Activated naive CD4-positive, alpha-beta T cell treated with anti-CD3 and anti-CD28 coated beads for 36 hours (primary cell): ENCODE measurements at places on chromosomes 7 and 10.

- no peak for DNase-seq
- H3K4me3 ChIP-seq: no peak overlapping the region
- H3K36me3 ChIP-seq: peaks cover 17% of the 10 kb centered on the region
- no peak overlapping the region for H3K27ac ChIP-seq
- H3K4me1 ChIP-seq: peaks cover 20% of the 10 kb centered on the region
Observed at GRCh38 chr7:1884583-1885350, 214.7 kb downstream of the ELFN1 start.

- H3K4me3 ChIP-seq: no peak overlapping the region
- H3K27ac ChIP-seq: no peak overlapping the region
- no peaks in the 10 kb centered on the region for H3K4me1 ChIP-seq
- no peak for DNase-seq
Observed at GRCh38 chr7:84971360-84971759, 215.5 kb downstream of the SEMA3D start.

GRCh38 chr10:1402816-1403507 lies 334.4 kb downstream of the ADARB2 start:
- no peak overlapping the region for H3K27ac ChIP-seq
- no peak overlapping the region for H3K4me3 ChIP-seq
- no peaks in the 10 kb centered on the region for H3K36me3 ChIP-seq
- no peaks in the 10 kb centered on the region for H3K4me1 ChIP-seq

GRCh38 chr7:42070068-42070467 lies 166.9 kb downstream of the GLI3 start:
- H3K4me1 ChIP-seq: no peaks in the 10 kb centered on the region
- no peaks in the 10 kb centered on the region for H3K27me3 ChIP-seq
- H3K4me3 ChIP-seq: no peak overlapping the region
- no peaks in the 10 kb centered on the region for H3K36me3 ChIP-seq
- no peak overlapping the region for H3K27ac ChIP-seq
